HepG2 (cell line): ENCODE measurements at places on chromosomes 6 and 20. TPM values are rescaled to one million over a fixed set of nuclear protein-coding genes. Genes with fewer than 3 reads are reported as not detected.

DNA sequence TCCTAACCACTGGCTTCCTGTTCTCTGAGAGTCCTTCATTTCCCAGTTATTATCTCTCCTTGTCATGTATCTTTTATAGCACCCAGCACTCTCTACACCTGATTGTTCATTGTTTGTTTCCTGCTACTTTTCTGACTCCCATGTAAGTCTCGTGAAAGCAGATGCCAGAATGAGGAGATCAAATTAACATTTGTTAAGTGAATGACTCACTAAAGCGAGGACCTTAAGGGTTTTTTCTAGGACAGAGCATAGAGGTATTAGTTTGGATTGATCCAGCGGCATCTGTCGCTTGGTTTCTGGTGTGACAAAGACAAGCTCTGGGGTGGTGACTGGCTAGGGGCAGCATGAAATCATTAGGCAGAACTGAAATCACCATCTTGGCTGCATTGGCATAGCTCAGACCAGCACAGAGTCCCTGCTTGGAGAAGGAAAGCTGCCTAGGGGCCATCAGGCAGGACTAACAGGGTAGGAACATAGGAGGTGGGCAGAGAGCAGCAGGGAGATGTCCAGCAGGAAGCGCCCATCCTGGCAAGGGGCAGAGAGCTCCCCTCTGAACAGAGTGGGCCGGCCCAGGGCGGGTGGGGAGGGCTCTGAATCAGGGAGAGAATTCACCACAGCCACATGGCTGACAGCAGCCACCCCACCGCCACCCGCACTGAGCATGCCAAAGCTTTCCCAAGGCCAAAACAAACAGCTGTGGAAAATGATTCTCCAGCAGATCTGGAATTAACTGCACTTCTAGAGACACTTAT is 97.1 kb upstream of the CEP85L start:
- DNase-seq = no peak

DNA sequence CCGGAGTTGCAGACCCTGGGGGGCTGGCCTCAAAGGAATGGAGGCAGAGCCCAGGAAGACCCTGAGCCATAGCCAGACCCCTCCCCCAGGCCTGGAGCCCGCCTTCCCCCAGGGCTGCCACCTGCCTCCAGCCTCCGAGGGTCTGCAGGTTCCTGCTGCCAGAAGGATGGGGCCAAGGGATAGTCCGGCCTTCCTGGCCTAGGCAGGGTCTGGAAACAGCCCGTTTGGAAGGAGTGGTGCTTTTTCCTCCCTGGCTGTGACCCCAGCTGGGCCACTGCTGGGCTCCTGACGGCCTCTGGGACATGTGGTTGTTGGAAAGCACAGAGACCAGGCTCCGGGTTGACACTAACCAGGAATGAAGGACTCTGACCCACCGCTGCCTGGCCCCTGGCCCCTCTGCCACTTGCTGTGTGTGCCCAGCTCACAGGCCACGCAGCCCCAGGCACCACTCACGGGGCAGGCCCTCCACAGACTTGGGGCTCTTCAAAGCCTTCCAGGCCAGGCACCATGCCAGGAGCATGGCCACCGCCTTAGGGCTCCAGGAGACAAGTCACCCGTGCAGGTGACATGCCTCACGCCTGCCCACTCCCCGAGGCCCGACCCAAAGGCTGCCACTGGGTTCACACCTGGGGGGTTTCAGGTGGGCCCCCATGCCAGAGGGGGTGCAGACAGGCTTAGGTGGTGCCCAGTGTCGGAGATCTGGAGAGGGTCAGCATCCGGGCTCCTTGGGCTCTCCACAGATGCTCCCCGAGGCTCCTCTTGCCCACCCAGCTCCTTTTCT is 3.9 kb upstream of the LAMA5 start:
- DNase-seq = peak; percentile 74

DNA sequence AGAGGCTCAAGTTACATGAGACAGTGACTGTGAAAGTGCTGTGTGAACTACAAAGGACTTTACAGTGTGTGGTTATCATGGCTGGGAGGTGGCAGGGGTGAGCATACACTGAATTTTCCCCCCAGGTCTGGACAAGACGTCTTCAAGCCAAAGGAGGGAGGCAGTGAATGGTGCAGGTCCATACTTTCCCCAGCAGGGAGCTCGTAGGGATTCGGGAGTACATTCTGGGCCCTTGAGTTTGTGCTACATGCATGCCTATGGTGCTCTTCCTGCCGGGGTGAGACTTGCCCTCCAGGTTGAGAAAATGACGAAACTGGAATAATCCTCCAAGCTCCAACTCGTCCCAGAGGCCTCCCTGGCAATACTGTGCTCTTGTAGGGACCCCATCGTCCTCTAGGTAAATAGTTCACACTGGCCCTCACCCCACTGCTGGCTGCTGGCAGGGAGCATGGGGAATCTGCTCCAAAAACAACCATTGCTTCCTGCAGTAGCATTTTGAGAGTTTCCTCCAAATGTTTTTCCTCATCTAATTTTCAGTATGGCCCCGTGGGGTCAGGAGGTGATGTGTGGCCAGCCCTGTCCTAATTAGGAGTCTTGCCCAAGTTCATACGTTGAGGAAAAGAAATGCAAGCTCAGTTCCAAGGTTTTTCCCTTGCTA is 57.6 kb downstream of the ZNF831 start:
- DNase-seq = peak; percentile 13

SLC17A2 gene
- polyA plus RNA-seq = 32.4 and 46.4 TPM in 2 replicates

DNA sequence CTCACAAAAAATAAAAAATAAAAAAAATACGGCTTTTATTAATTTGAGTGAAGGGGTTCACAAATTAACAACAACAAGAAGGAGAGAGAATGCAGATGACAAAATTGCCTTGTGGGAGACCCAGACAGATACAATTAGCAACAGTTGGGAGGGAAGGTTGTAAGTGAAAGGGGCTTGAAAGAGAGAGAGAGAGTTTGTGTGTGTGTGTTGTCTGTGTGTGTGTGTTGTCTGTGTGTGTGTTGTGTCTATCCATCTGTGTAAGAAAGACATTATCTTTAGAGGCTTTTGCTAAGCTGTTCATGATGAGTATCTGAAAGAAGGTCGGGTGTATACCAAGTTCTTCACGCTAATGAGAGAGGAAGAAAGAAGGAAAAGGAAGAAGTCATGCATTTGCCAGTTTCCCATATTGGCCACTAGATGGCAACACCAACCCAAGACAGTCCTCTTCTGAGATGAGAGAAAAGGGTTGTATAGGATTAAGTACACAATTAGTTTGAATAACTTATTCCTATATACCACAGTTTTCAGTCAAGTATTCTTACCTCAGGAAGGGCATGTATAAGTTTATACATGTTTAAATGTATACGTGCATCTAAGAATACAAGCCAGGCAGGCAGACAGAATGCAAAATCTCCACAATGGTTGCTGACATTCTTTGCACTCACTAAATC is 63.7 kb upstream of the CD2AP start:
- peak; percentile 64 for DNase-seq
